Cardiac septum (tissue), 1 donor: ENCODE measurements at places on chromosomes 12 and 14. TPM values are rescaled to one million over a fixed set of nuclear protein-coding genes. Genes with fewer than 3 reads are reported as not detected.

GRCh38 chr12:20482491-20483054, 114.2 kb downstream of the PDE3A start:
- no peak for DNase-seq

- DNase-seq: no peak
These were observed 5.5 kb downstream of the SLC38A1 start for GRCh38 chr12:46263140-46264016.

DNA sequence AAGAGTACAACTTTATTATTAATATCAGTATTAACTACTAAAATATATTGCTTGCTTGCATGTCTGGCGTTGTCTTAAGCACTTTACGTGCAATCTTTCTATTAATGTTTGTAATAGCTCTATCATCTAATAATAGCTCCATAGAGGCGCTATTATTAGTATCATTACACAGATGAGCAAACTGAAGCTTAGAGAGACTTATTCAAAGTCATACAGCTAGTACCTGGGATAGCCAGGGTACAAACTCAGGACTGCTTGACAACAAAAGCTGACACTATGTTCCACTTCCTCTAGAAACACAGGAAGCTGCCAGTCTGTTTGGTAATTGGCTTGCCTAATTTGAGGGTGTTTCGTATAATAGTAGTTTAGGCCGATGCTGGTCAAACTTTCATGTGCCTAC, 523.2 kb downstream of the RMST start:
- no peak for DNase-seq

Gene PTHLH
- total RNA-seq: 1.9 TPM

Gene LPAR5
- 2.6 TPM for total RNA-seq

Gene TRHDE
- 0.30 TPM for total RNA-seq
